ENCODE measurements at places on chromosomes 3 and 15.

DNA sequence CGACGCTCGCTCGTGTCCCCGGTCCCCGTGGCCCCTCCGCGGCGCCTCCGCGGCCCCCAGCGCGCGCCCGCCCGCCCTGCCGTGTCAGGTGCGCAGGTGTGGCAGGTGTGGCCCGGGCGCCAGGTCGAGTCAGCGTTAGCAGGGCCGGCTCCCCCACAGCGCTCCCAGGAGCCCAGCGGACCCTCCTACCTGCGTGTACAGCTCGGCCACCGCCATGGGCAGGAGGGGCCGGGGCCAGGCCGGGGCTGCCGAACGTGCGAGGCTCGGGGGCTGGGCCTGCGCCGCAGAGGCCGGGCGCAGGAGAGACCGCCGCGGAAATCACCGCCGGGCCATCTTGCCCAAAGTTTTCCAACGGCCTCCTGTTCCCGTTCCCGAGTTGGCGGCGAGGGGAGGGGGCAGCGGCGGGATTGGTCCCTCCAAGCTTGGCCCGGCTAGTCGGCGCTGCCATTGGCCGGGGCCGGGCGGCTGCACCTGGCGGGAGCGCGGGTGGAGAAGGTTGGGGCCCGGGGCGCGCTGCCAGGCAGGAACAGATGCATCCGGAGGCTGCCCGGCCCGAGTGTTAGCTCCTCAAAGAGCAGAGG lies at the start of gene MYO5C:
MYO5C (minus strand) TSS at position 384 of the 581 bp plus-strand sequence; CDS start at position 216, 168 bp downstream.
- peak; percentile 69 for DNase-seq

DNA sequence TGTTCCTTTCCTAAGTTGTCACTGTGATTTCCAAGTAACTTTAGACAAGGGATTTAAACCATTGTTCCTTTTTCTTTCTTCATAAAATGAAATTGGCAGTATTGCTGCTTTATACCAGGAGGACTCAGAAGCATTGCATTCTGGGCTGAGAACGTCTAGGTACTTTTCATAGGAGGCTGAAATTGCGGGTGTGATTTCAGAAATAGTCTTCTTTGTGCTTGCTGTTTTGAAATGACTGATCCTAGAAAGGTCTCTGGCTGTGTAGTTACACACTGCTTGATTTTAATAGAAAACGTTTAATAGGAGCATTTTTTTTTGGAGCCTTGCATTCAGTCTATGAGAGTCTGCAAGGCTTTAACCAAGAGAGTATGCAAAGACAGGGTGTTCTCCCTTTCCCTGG lies 56.3 kb downstream of the PPM1L start:
- DNase-seq, result no peak

- no peak for DNase-seq
Measured at GRCh38 chr3:150870406-150870805, 34.8 kb downstream of the MINDY4B start.

- DNase-seq, result no peak
Measured at GRCh38 chr3:57423335-57423734, 120.8 kb downstream of the DNAH12 start.

- DNase-seq, result no peak
Measured at GRCh38 chr3:20645340-20645739, 459.3 kb upstream of the SGO1 start.

All from NCI-H510A (cell line).